ENCODE measurements at places on chromosomes 2 and 18. TPM values are rescaled to one million over a fixed set of nuclear protein-coding genes. Genes with fewer than 3 reads are reported as not detected.

OXER1 gene
- polyA plus RNA-seq = 7.4 TPM

SLC11A1 gene
- 0.73 TPM for polyA plus RNA-seq

CNTNAP5 gene
- polyA plus RNA-seq = not detected

UGT1A10 gene
- polyA plus RNA-seq = not detected

FAM237A gene
- polyA plus RNA-seq = not detected

DNA sequence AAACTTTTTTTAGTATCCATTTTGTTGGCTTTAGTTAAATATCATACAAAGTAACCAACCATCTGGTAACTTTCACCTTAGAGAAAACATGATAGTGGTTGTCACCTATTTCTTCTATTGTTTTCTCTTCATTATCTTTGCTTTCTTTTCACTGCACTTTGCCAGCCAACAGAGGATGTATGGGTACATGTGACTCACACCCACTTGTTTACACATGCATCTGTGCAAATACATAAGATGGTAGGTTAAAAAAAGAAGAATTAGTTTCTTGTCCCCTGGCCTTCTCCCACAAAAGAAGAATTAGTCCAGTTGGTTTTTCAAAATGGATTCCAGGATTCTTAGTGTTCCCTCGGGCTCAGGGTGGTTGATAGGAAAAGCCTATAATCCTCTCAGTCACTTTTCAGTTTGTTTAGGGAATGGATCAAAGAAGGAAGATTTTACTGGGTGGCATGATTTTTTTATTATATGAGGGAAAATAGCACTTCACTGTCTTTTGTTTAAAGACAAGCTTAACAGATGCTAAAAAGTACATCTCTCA is 46.6 kb downstream of the CDK15 start:
- no peak for DNase-seq
